ENCODE measurements at places on chromosomes 2 and 18.

- no peak for DNase-seq
- no peak overlapping the region for H3K27ac ChIP-seq
- no peaks in the 10 kb centered on the region for H3K36me3 ChIP-seq
- no peak overlapping the region for H3K4me3 ChIP-seq
These were observed 14.6 kb upstream of the ACOXL start for GRCh38 chr2:110717734-110718133.

GRCh38 chr18:78527984-78528383 is 451.6 kb upstream of the SALL3 start:
- H3K27me3 ChIP-seq: no peaks in the 10 kb centered on the region
- H3K27ac ChIP-seq: no peak overlapping the region
- H3K36me3 ChIP-seq: no peaks in the 10 kb centered on the region
- no peak overlapping the region for H3K4me3 ChIP-seq
- peaks cover 16% of the 10 kb centered on the region for H3K4me1 ChIP-seq

- H3K36me3 ChIP-seq: peaks cover 10% of the 10 kb centered on the region
- H3K27ac ChIP-seq: no peak overlapping the region
- peaks cover 29% of the 10 kb centered on the region for H3K27me3 ChIP-seq
- peaks cover 49% of the 10 kb centered on the region for H3K4me1 ChIP-seq
- H3K4me3 ChIP-seq: peak overlapping the region; percentile 37
These were observed 682 bp downstream of the DUSP2 start for GRCh38 chr2:96144481-96145035.

DNA sequence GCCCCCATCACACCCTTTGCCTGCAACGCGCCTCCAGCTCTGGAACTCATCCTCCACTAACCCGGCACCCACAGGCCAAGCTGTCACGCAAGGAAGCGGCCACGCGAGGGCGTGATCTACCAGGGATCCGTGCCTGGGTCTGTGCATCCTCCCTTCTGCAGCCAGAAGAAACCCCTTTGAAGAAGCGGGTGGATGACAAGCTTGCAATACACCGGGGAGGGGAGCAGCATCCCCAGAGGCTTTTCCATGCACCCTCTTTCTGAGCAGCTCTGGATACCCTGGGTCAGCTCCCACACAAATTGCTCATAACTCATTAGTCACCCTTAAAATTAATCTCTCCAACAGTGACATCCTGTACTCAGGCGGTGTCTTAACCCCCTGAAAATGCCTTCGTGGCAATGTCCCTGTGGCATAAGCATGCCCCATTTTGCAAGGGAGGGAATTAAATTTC is 47.6 kb downstream of the PDCL3 start:
- no peaks in the 10 kb centered on the region for H3K27me3 ChIP-seq
- peaks cover 9% of the 10 kb centered on the region for H3K4me1 ChIP-seq
- no peaks in the 10 kb centered on the region for H3K36me3 ChIP-seq
- H3K4me3 ChIP-seq: no peak overlapping the region
- DNase-seq: peak; percentile 65
- H3K27ac ChIP-seq: no peak overlapping the region
